CD4-positive, alpha-beta T cell treated with Interleukin-2 at 100 ng/mL for 4 hours (primary cell): ENCODE measurements at places on chromosomes 11 and 22.

DNA sequence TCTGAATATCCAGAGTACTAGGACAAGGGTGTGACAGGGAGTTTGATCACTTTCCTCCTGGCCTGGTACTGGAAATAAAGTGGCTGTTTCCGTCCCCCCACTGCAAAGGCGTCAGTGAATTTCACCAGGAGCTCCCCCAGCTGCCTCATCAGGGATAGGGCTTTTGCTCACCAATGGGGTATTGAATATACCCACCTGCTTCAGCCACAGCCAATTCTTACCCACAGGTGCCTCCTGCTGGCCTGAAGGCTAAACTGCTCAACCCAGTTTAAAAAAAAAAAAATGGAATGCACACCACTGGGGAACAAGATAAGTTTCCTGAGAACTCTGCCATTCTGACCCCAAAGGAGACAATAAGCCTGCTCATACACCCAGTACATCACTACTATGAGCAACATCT lies 65.3 kb upstream of the MS4A8 start:
- no peak for DNase-seq

DNA sequence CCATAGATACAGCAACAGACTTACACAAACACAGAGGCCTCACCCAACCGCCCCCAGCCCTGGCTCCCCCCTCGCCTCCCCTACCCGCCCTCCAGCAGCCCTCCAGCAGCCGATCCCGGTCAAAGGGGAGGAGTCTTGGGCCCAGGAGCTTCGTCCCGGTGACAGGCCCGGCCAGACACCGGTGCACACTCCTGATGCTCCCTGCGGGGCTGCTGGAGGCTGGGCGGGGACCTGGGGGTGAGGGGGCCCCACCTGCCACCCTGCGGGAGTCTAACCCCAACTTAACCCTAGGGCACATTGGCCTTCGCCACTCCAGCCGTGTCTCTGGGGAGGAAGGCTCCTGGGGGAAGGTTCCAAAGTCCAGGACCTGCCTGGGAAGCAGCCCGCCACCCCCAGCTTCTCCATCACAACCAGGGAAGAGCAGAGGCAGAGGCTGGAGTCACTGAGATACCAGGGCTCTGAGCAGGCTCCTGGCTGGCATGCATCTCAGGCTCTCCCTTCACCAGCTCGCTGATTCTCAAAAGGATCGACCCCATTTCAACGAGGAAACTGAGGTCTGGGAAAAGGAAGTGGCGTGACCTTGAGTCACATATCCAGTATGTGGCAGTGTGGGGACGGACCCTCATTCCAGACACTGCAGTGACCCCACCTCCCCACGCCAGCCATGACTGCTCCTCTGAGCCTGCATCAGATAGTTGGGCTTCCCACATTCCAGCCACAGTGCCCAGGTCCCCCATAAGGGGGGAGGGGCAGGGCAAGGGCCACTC lies 14.4 kb downstream of the BCL9L start:
- DNase-seq, result no peak

- no peak for DNase-seq
These were observed 7.1 kb downstream of the LRRC32 start for GRCh38 chr11:76663486-76663810.

DNA sequence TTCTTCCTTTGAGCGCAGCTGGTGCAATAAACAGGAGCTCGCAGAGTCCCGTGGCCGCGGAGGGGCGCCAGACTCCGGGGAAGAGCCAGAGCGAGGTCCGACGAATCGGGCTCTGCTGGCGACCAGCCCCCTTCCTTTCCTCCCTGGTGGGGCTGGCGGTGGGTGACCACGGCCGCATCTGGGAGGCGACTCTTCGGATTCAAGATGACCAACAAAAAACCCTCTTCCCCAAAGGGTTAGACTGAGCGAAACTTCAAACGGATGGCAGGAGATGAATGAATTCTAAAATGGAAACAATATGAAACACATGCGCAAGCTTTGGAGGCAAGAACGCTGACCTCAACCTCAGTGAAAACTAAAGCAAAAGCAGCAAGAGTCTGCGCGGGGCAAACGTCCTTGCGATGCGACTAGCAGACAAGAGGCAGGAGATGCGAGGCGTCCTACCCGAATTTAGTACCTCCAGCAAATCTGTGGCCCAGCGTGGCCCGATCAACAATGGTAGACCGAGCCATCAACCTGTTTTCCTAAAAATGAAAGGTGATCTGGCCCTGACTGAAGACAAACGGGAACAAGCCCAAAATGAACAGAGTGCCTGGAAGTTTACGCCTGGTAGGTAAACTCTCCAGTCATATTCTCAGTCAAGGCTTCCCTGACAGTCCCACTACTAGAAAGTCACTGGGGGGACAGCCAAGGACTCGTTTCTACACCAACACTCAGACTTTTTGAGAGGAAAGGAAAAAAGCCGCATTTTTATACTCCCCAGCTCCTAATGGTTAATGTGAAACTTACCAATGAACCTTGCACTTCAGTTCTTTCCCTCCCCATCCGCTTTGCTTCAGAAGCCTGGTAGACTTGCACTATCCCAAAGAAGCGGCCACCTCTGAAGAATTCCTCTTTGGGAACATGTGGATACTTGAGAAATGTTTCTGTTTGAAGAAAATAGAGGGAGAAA lies 11.6 kb downstream of the MMP3 start:
- DNase-seq, result no peak

DNA sequence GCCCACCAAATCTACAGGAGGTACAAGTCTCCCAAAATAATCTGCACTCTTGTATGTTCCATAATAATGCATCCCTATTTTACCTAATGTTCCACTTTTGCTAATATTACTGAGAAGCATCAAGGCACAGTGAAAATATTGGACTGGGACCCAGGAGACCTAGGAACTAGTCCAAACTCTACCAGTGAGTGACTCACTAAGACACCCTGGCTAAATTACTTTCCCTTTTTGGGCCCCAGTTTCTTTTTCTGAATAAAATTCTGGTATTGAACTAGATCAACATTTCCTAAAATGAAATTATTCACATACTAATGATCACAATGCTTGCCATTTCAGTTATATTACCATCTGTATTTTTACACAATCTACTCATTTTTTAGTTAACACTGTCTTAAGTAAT lies 19.6 kb downstream of the THAP12 start:
- no peak for DNase-seq

DNA sequence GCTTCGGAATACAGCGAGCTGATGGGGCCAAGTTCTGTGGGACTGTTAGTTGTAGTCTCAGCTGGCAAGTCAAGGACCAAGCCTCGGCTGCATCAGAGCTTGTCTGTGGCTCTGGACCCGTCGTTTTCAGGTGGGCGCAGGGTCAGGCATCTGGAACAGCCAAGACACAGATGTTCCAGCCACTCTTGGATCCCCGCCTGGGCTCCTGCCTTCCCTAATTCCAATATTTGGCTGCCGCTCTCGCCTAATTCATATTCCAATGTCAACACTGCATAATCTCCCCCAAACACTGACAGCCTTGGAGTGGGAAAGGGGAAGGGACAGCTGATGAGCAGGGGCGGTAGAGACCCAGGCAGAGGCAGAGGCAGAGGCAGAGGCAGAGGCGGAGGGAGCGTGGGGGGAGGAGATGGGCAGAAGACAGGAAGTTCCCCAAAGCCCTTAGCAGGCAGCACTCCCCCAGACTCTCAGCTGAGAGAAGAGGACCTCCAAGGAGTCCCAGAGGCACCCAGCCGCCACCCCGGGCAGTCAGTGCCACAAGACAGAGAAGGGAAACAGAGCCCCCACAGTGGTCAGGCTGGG lies 49.6 kb upstream of the SLC35C1 start:
- DNase-seq, result no peak
